ENCODE measurements at places on chromosomes 11 and 22.

GRCh38 chr11:26904801-26905200, 89.1 kb upstream of the FIBIN start:
- H3K4me3 ChIP-seq, result no peak overlapping the region
- H3K36me3 ChIP-seq, result no peaks in the 10 kb centered on the region
- H3K27me3 ChIP-seq, result no peaks in the 10 kb centered on the region
- DNase-seq, result no peak

DNA sequence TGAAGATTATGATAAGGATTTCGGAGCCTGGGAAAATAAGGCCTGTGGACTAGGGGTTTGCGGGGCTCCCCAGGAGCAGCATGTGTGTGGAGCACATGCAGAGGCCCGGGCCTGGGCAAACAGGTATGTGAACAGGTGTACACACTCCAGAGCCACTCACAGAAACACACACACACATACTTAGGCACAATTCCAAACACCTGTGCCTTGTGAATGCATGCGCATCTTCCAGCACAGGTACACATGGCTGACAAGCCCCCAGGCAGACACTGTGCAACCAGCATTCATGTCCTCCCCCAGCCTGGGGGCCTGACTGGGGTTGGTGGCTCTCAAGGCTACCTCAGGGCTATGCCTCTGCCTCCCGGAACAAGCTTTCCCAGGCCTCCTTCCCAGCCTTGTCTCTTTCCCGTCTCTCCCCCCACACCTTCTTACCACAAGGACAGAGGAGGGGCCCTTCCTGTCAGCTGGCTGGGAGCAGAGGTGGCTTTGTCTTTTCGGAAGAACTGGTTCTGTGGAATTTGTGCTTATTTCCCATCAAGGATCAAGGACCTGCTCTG, 2.6 kb upstream of the P2RY6 start:
- no peak for DNase-seq
- H3K4me3 ChIP-seq, result no peak overlapping the region
- peaks cover 3% of the 10 kb centered on the region for H3K4me1 ChIP-seq
- peaks cover 64% of the 10 kb centered on the region for H3K27me3 ChIP-seq

GRCh38 chr11:78192911-78193351, 4.2 kb downstream of the USP35 start:
- peak overlapping the region; percentile 25 for H3K4me3 ChIP-seq
- H3K4me1 ChIP-seq, result peaks cover 42% of the 10 kb centered on the region
- H3K27me3 ChIP-seq, result no peaks in the 10 kb centered on the region
- H3K36me3 ChIP-seq, result peaks cover 3% of the 10 kb centered on the region

GRCh38 chr11:60870733-60871377, 3.5 kb downstream of the ZP1 start:
- no peak overlapping the region for H3K4me3 ChIP-seq
- peaks cover 7% of the 10 kb centered on the region for H3K27me3 ChIP-seq
- H3K27ac ChIP-seq, result no peak overlapping the region
- DNase-seq, result no peak
- H3K4me1 ChIP-seq, result peaks cover 6% of the 10 kb centered on the region
- no peaks in the 10 kb centered on the region for H3K36me3 ChIP-seq

GRCh38 chr11:59766542-59767224, 11.5 kb downstream of the STX3 start:
- H3K4me1 ChIP-seq, result peaks cover 18% of the 10 kb centered on the region
- H3K36me3 ChIP-seq, result no peaks in the 10 kb centered on the region
- H3K27ac ChIP-seq, result no peak overlapping the region

DNA sequence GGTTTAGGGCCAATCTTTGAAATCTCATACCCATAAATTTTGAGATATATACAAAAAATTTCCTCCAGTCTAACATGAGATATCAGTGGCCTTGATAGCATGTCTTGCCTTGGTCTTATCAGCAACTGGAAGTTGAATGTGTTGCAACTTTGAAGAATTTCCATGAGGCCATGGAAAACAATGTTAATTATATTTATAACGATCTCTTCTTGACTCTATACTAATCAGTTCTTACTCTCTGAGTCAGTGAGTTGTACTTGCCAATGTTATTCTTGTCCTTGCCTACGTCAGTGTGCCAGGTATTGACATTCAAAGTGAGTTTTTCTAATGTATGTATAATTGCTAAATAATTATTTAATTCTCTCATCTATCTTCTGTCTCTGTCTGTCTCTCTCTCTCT, 535.1 kb downstream of the KCNA4 start:
- H3K4me1 ChIP-seq, result no peaks in the 10 kb centered on the region
- H3K27ac ChIP-seq, result no peak overlapping the region
- no peak for DNase-seq
- no peak overlapping the region for H3K4me3 ChIP-seq

- H3K27me3 ChIP-seq, result peaks cover 84% of the 10 kb centered on the region
- H3K36me3 ChIP-seq, result peaks cover 3% of the 10 kb centered on the region
- no peak for DNase-seq
- H3K4me3 ChIP-seq, result peak within 1 kb of the TSS; percentile 91
Measured at GRCh38 chr11:12007769-12008737, at the start of gene DKK3. Gene DKK3 (minus strand): TSS chr11:12008626. CDS start chr11:12008582, 44 bp downstream.

- peak overlapping the region; percentile 6 for H3K27ac ChIP-seq
- peaks cover 29% of the 10 kb centered on the region for H3K4me1 ChIP-seq
- H3K36me3 ChIP-seq, result no peaks in the 10 kb centered on the region
- H3K4me3 ChIP-seq, result peak overlapping the region; percentile 88
- no peak for DNase-seq
- H3K27me3 ChIP-seq, result peaks cover 10% of the 10 kb centered on the region
Measured at GRCh38 chr11:114062272-114062671, 2.8 kb downstream of the ZBTB16 start.

DNA sequence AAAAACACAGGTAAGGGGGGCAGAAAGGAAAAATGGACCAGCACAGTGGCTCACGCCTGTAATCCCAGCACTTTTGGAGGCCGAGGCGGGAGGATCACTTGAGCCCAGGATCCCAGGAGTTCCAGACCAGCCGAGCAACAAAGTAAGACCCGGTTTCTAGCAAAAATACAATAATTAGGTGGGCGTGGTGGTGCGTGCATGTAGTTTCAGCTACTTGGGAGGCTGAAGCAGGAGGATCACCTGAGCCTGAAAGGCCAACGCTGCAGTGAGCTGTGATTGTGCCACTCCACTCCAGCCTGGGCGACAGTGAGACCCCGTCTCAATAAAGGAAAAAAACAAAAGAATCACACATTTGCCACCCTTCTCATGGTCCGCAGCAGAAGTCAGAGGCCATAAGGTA, 519.4 kb downstream of the BRD1 start:
- DNase-seq, result no peak
- H3K27ac ChIP-seq, result no peak overlapping the region
- peaks cover 61% of the 10 kb centered on the region for H3K27me3 ChIP-seq
- H3K4me3 ChIP-seq, result no peak overlapping the region
- peaks cover 2% of the 10 kb centered on the region for H3K36me3 ChIP-seq

DNA sequence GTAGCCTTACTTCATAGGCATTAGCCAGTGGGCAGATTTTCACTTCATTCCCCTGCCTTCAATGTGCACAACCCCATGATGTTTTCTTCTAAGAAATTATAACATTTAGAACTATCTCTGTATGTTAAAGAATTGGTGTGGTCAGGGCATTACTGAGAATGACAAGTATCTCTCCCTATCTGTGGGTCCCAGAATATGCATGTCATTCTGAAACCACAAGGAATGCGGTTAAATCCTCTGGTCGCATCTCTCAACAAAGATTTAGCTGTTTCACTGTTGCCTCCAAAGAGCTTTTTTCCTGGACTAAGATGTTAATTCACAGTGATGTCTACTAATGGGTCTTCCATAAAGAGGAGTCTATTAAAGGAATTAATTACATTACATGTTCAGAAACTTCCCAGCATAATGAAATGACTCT, 62.7 kb downstream of the LIF start:
- peaks cover 37% of the 10 kb centered on the region for H3K4me1 ChIP-seq
- no peak overlapping the region for H3K4me3 ChIP-seq
- no peak for DNase-seq
- peak overlapping the region; percentile 89 for H3K27ac ChIP-seq
- no peaks in the 10 kb centered on the region for H3K27me3 ChIP-seq

DNA sequence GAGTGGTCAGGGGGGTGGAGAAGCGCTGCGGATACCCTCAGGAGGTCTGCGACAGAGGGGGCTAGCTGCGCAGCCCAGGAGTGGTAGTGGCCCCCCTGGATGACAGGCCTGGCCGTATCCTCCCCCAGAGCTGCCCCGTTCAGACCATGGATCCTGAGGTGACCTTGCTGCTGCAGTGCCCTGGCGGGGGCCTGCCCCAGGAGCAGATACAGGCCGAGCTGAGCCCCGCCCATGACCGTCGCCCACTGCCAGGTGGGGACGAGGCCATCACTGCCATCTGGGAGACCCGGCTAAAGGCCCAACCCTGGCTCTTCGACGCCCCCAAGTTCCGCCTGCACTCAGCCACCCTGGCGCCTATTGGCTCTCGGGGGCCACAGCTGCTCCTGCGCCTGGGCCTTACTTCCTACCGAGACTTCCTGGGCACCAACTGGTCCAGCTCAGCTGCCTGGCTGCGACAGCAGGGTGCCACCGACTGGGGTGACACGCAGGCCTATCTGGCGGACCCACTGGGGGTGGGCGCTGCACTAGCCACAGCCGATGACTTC, 505 bp downstream of the NUDT22 start:
- peak overlapping the region; percentile 77 for H3K27ac ChIP-seq
- H3K36me3 ChIP-seq, result no peaks in the 10 kb centered on the region
- H3K4me1 ChIP-seq, result peaks cover 26% of the 10 kb centered on the region
- peak overlapping the region; percentile 91 for H3K4me3 ChIP-seq
- DNase-seq, result peak; percentile 36

DNA sequence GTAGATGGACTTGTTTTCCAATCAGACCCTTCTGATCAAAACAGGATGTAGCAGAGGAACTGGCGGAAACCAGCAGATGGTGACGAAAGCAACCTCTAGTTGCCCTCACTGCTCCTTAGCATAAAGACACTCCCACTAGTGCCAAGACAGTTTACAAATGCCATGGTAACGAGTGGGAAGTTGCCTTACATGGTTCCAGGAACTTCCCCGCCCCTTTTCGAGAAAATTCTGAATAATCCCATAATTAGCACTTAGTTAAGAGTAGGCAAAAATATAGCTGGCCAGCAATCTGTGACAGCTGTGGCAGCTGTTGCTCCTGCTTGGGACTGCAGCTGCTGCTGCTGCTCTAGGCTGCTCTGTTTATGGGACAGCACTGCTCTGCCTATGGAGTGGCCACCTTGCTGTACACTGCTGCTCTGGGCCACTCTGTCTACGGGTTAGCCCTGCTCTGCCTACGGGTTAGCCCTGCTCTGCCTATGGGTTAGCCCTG, 33.4 kb upstream of the SORL1 start:
- H3K36me3 ChIP-seq, result no peaks in the 10 kb centered on the region
- peak overlapping the region; percentile 95 for H3K27ac ChIP-seq
- no peak for DNase-seq

DNA sequence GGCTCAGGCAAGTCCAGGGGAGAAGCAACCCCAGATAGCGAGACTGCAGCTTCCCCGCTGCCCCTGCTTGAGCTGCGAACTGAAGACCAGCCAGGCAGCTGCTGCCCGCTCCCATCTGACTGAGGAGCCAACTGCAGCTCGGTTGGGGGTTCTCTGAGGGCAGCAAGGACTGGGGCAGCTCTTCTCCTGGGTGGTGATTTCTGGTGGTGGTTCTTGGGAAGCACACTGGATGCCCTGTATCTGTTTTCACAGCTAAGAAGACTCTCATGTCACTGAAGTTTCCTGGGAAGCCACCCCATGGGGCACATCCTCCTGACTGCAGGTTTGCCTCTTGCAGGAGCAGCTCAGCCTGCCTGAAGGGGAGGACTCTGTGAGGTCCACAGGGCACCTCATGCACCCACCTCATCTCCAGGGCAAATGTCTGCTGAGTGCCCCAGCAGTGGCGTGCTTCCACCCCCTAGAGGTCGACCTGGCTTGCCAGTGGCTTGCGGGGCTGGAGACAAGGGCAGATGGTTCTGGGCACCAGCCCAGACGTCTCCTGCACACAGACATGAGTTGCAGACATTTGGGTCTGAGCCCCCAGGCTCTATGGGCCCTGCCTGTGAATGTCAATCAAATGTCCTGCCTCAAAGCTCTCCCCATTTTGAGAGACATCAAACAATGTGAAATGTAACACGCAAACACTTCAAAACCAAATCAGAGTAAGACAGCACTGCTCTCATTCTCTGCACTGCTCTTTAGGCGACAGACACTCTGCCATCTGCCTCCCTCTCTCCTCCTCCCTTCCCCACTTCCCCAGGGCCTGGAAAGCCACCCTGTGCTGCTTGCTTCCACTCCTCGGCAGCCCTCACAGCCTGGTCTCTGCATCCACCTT, 800.9 kb downstream of the BRD1 start:
- H3K27ac ChIP-seq, result no peak overlapping the region
- peaks cover 7% of the 10 kb centered on the region for H3K4me1 ChIP-seq
- H3K27me3 ChIP-seq, result peaks cover 38% of the 10 kb centered on the region
- H3K36me3 ChIP-seq, result no peaks in the 10 kb centered on the region

GRCh38 chr11:63738720-63739360, 29.7 kb downstream of the ZFTA start:
- H3K27me3 ChIP-seq, result no peaks in the 10 kb centered on the region
- H3K36me3 ChIP-seq, result no peaks in the 10 kb centered on the region
- no peak overlapping the region for H3K4me3 ChIP-seq
- no peak overlapping the region for H3K27ac ChIP-seq

DNA sequence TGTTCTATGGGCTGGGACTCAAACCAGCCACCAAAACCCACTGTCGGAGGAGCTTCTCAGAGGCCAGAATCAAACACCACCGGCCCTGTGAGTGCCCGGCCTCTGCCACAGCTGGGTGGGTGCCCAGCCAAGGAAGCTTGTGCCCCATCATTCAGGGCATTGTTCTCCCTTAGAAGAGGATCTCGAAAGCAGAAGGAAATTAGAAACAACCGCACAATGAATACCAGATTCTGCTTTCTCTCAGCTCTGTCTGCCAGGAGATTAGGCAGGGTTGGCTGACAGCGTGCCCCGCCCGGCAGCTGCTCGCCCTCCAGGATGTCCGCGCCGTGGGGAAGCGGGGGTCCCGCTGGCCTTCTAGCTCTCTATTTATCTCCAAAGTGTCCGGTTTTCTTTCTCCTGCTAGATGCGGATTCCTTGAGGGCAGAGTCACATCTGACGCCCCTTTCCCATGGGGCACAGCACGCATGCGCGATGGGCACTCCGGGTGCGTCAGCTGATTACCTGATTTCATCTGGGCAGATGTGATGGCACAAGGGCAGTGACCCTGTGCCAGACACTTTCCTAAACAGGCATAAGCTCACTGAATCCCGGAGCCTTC, 25.5 kb downstream of the SCGB1A1 start:
- H3K4me1 ChIP-seq, result peaks cover 17% of the 10 kb centered on the region
- peak; percentile 15 for DNase-seq
- no peak overlapping the region for H3K27ac ChIP-seq
- peak overlapping the region; percentile 73 for H3K4me3 ChIP-seq
- peaks cover 31% of the 10 kb centered on the region for H3K27me3 ChIP-seq

DNA sequence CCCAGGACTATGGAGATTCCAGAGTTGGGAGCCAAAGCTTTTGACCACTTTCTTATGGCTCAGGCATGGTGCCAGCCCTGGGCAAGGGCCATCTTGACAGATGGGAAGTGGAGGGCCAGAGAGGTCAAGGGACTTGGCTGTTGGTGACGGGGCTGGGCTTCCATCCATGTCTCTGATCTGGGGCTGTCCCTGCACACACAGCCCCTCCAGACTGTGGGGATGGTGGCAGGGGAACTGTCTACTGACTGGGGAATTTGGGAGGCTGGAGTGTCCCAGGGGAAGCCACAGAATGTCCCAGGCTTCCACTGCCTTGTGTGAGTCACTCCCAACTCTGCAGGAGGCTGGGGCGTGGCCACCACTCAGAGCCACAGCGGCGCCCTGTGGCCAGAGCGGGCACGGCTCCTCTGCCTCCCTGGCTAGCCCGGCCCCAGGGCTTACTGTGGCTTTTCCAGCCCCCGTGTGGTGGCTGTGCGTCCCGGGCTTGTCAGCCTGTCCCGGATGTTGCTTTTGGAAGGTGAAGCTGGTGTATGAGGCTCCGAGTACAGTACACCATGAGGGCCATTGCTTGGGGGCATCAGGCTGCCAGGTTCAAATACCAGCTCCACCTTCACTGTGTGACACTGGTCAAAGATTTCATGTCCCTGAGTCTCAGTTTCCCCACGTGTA, 19.6 kb downstream of the C22orf23 start:
- H3K27ac ChIP-seq, result no peak overlapping the region
- no peaks in the 10 kb centered on the region for H3K27me3 ChIP-seq
- peak; percentile 66 for DNase-seq
- no peak overlapping the region for H3K4me3 ChIP-seq
